Stimulated activated CD8-positive, alpha-beta memory T cell treated with anti-CD3 and anti-CD28 coated beads, Interleukin-7, amount 100 ng/mL, for 1 hour (primary cell): ENCODE measurements at places on chromosomes 4 and X.

GRCh38 chr4:75623026-75623425, 7.3 kb downstream of the CDKL2 start:
- no peak for DNase-seq

- DNase-seq, result no peak
These were observed 15.9 kb upstream of the RBM47 start for GRCh38 chr4:40645586-40645985.

DNA sequence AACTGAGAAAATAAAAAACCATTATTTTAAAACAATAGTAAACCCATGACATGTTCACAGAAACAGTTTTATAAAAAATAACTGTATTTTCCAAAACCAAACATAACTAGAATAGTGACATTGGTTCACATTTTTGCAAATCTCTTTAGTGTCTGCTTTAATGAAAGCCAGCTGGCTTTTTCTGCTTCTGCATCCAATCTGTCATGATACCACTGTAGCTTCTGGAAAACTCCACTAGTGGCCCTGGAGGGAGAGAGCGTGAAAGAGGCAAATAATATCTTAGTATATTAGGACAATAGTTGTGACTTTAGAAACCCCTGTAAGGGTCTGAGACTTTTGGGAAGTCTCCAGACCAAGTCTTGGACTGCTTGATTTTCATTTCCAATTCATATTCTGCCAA, 31.1 kb downstream of the FGFBP1 start:
- no peak for DNase-seq

DNA sequence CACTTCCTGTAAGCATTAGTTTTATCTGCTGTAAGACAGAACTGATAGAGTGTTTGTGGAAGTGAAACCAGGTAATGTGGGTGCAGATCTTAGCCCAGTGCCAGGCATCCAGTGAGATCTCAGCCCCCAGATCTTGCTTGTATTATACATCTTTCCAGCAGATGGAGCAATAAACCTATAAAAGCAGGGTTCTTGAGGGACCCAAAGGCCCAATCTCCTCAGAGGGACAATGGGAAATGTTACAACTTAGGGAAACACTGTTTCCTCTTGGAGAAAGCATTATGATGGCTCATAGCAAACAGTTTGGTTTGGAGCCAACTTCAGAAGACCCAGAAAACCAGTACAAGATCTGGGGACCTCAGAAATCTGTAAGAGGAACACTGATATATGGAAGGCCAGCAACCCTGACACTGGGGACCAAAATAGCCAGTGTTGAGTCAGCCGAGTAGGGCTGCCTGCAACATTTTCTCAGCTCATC, 206.3 kb downstream of the SLC7A11 start:
- no peak for DNase-seq

- DNase-seq, result no peak
These were observed 24.5 kb upstream of the ASMTL start for GRCh38 chrX:1477229-1477628.

DNA sequence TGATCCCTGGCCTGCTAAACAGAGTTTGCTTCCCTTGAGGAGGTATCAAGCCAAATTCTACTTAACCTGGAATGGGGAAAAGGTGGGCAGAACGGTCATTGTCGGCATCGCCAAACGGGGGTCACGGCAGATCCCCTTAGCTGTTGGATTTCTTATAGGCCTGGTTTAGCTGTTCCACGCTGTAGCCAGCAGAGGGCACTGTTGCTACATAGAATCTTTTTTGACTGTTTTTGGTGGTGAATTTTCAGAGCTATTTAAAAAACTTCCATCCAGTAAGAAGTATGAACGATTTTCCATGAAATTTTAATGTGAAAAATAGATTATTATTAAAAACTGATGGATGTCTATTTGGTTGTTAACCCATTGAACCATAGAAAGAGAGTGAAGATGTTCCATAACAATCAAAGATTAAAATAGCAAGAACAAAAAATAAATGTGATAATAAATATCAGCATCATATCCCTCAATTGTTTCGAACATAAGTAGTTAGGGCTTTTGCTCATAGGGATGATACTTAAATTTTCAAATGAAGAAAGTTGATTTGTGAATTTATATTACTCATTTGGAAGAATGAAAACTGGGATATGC, 56.6 kb downstream of the LINC00632 start:
- DNase-seq, result no peak
